ENCODE measurements at places on chromosomes 13 and 19.

DNA sequence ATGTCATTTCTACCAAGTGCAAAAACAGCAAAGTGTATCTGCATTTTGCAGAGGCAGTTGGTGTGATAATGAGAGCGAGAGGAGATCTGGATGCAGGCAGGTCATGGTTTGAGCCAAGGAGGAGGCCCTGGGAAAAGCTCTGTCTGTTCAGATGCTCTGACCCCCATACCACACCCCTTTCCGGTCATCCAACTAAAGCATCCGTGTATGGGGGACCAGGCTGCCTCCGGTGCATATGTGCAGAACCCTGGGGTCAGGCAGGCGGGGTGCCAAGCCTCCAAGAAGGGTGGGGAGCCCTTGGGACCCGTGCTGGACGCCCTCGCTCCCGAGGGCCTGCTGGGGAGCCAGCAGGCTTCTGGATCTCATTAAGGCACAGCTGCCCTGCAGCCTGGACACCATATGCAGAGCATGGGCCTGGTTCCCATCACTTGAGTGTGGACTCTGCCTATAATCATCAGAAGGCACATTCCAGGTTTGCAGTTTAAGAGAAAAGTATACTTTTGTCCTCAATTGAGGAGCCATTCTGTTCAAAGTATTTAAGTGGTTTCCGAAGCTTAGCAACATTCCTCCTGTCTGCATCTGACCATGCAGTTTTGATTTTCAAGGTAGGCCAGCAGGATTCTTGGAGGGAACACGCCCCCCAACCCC is 56.1 kb downstream of the ALOX5AP start:
- no peak for DNase-seq

GRCh38 chr19:33156334-33156733 is 24.4 kb downstream of the WDR88 start:
- DNase-seq: no peak

DNA sequence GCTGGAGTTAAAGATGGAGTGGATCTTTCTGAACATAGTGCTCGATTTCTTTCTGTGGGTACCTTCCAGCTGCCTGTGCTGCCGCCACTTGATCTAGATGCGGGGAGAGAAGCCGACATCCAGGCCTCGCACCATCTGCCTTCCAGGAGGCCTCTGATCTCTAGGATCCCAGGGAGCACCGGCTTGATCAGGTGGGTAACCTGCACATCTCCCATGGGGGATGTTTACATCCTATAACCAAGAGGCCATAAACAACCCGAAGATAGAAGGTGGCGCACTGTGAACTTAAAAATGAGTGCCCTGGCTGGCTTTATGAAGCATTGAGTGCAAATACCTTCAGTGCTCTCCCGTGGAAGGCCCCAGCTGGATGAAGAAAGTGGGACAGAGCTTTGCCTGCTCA is at the start of gene C13orf42:
C13orf42 (minus strand) TSS at position 101 of the 400 bp plus-strand sequence; CDS start at position 36, 65 bp downstream.
- no peak for DNase-seq

DNA sequence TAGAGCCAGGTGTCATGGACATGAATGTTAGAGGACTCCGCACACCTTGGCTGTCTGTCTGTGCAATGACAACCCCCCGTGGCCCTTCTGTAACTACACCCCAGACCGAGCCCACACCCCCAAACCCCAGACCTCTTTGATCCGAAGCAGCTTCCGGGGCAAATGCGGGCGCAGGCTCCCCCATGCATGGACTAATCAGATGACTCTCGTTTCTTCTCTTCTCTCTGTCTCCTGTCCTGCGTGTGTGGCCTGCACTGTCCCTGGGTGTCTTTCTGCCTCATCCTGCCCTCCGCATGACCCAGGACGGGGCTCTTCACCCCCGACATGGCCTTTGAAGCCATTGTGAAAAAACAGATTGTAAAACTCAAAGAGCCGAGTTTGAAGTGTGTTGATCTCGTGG is 38.9 kb downstream of the TMED1 start:
- no peak for DNase-seq

DNA sequence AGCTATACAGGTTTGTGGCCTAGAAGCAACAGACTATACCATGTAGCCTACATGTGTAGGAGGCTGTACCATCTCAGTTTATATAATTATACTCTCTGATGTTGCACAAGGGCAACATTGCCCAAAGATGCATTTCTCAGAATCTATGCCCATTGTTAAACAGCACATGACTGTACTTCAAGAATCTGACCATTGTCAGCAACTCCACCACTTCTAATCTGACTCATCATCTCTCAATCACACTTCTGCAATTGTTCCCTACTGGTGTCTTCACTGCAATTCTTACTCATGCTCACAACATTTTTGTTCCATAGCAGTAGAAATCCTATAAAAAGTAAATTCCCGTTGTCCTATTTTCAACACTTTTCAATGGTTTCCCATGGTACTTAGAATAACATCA is 63.9 kb upstream of the ATXN8OS start:
- DNase-seq: no peak

DNA sequence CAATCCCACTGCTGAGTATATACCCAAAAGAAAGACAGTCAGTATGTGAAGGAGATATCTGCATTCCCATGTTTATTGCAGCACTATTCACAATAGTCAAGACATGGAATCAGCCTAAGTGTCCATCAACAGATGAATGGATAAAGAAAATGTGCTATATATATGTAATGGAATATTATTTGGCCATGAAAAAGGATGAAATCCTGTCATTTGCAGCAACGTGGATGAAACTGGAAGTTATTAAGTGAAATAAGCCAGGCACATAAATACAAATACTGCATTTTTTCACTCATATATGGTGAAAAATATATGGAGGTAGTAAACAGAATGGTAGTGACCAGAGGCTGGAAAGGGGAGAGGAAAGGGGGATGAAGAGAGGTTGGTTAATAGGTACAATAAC is 188.9 kb upstream of the SERP2 start:
- DNase-seq: no peak

DNA sequence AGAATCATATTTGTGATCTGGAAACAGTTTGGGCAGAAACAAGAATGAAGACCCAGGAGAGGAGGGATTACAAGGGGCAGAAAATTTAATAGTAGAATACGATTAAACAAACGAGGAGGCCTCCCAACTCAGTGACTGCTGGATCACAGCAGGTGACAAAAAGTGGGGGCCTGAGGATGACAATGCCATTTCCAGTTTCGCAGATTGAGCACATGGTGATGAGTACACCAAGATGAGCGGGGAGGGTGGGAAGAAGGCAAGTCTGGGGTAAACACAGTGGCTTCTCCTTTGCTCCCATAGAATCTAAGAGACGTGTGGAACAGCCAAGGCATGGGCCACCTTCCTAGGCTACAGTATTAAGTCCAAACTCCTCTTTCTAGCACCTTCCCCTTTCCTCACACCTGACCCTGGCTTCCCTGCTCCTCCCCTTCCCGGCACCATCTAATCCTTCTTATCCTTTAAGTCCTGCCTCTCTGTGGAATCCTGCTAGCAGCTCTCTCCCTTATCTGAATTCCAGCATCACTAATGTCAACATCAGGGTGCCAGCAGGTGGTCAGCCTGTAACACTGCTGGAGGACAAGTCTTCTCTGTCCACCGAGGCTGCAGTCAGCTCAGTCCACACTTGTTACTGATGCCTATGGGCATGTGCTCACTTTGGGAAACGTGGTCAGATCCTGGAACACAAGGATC is 13.5 kb downstream of the ATP7B start:
- DNase-seq: no peak

- DNase-seq: no peak
These were observed 43.2 kb downstream of the CUL4A start for GRCh38 chr13:113252516-113253095.

- DNase-seq: no peak
These were observed 122.3 kb downstream of the RFC3 start for GRCh38 chr13:33940256-33940655.

DNA sequence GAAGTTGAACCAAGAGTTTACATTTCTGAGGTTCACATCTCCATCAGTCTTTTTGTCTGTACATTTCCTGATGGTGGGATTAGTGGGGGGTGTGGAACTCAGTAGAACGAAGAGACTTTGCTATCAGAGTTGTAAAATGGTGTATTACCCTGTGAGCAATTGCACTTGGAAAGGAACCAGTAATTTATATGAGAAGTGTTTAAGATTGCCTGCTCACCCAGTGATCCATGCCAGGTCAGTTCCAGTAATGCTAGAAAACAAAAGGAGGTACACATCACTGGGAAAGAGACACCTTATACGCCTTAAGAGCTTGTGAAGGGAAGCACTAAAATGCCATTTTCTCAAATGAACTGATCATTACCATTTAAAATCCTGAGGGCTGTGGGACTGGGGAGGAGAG is 7.5 kb upstream of the DACH1 start:
- DNase-seq: no peak

GRCh38 chr19:30340771-30341561 is 31.2 kb upstream of the ZNF536 start:
- no peak for DNase-seq

- DNase-seq: no peak
These were observed 51.4 kb downstream of the EFNB2 start for GRCh38 chr13:106484084-106484483.

DNA sequence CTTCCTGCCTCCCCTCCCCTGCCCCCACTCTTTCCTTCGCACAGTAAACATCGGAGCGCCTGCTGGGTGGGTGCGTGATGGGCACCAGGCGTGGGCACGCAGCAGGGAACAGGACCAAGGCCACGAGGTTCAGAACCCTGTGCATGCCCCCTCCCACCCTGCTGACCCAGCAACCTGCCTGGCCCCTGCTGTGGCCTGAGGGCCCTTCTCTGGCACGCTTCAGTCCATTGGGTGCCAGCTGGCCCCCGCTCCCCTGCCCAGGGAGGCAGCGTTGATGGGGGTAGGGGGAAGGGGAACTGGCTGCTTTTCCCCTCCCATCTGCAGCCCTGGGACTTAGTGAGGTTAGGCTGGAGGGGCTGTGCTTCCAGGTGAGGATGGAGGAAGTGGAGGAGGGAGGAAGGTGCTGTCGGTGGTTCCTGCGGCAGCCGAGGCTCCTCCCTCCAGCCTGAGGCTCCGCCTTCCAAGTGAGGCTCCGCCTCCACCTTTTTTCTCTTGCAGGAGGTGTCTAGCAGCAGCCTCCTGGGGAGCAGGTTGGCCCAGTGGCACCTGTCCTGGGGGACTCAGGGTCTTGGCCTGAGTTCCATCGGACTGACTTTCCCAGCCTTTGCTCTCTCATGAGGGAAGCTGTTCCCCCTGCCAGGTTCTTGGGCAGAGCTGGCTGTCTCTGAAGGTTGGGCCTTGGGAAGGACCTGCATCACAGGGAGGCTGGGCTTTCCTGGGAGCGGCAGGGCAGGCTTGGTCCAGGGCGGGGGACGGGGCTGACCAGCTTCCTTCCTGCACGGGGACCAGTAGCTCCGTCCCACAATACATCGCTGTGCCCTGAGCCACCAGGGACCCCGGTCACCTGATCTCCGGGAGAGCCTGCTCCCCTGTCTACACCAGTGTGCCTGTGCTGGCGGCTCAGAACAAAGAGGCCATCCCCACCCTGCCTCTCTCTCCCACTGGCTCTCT is 7.3 kb downstream of the PIAS4 start:
- peak; percentile 74 for DNase-seq

- no peak for DNase-seq
These were observed 46.8 kb downstream of the CD320 start for GRCh38 chr19:8261347-8261746.

- DNase-seq: no peak
These were observed 68.2 kb downstream of the COL4A1 start for GRCh38 chr13:110238818-110239195.

DNA sequence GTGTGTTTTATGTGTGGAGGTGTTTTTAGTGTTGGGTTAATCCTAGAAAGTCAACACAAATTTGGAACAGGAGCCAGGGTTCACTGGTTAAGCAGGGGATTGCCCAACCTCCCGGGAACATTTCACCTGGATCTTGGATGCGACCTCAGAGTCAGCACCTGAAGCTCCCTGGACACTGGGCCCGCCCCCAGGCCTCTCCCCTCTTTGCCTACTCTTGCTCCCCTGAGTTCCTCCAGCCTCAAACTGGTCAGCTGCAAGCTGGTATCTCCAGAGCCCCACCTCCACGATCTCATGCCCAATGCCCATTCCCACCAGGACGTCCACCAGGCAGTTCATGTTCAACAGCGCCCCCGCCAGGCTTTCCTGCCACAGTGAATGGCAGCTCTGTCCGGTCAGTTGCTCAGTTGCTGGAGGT is 9.7 kb downstream of the HSD17B14 start:
- DNase-seq: no peak

GRCh38 chr19:48794291-48794690 is 16.5 kb downstream of the BCAT2 start:
- no peak for DNase-seq

GRCh38 chr19:29013988-29014387 is 199.0 kb downstream of the UQCRFS1 start:
- DNase-seq: no peak

GRCh38 chr13:110337247-110337646 is 30.2 kb downstream of the COL4A2 start:
- no peak for DNase-seq

DNA sequence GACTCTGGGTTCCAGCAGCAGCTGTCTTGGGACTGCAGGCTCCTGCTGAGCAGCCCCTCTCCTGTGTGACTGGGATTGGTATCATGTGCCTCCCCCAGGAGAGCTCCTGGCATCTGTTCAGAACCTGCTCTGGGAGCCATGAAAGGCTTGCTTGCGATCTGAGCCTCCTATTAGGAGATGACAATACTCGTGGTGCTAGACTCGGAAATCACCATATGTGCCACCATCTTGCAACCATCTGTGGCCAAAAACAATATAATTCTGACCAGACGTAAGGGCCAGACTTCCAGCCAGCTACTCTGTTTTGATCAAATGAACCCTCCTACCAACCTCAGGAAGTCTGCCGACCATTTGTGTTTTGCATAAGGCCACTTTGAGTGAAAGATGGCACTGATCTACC is 484.7 kb downstream of the IRS2 start:
- no peak for DNase-seq

- no peak for DNase-seq
These were observed 3.9 kb downstream of the TEX30 start for GRCh38 chr13:102769679-102770078.

DNA sequence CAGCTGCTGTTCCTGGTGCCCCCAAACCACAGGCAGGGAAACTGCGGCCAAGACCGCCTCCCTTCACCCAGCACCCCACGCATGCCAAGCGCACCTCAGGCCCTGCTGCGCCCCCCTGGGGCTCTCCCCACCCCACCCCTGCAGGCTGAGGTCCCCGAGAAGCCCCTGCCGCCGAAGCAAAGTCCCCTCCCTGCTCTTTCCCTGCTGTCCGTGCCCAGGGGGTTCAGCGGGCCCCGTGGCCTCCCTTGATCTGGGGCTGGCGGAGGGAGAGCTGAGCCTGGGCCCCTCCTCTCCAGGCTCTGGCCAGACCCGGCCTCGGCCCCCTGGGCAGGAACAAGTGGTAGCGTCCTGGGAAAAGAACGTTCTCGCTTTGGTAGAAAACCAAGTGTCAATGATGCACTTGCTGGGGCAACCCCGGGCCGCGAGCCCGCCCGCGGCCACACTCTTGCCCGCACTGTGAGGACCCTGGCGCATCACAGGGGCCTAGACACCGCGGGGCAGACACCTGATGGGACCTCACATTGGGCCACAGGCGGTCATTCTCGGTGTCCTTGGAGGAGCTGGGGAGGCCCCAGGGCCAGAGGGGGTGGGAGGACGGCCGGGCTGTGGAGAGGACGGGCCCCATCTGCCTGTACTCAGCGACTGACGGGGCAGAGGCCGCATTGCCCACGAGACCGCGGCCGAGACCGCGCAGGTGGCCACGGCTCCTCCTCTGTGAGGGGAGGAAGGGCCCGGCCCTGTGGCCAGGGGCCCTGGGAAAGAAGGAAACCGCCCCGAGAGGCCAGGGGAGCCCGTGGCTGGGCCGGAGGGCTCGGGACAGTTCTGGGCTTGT is 29.0 kb downstream of the GPX4 start:
- peak; percentile 78 for DNase-seq

GRCh38 chr19:14599548-14600147 is 16.8 kb downstream of the CLEC17A start:
- no peak for DNase-seq

- no peak for DNase-seq
These were observed 789.7 kb upstream of the PRR20A start for GRCh38 chr13:56351041-56351440.

Data from activated T-cell treated with anti-CD3 and anti-CD28 coated beads, Interleukin-2, amount 50 U/mL, for 48 hours (primary cell).